Smooth muscle cell of trachea (primary cell): ENCODE measurements at places on chromosomes 11 and 22. TPM values are rescaled to one million over a fixed set of nuclear protein-coding genes. Genes with fewer than 3 reads are reported as not detected.

Gene RSF1
- 21.8 and 40.9 TPM in 2 replicates for total RNA-seq

Gene PGAP2
- 13.4 and 25.8 TPM in 2 replicates for total RNA-seq

Gene TTC28
- 31.4 and 40.0 TPM in 2 replicates for total RNA-seq

Gene NXPE1
- total RNA-seq = not detected in 2 replicates

Gene SGSM1
- not detected in 2 replicates for total RNA-seq

Gene MAML2
- 10.6 and 11.3 TPM in 2 replicates for total RNA-seq

Gene GAB4
- total RNA-seq = not detected in 2 replicates

Gene PANX2
- 0.17 and 0.29 TPM in 2 replicates for total RNA-seq

Gene LINC01488
- not detected in 2 replicates for total RNA-seq

Gene GAL
- total RNA-seq = 2.0 and 4.8 TPM in 2 replicates

Gene MIAT
- 1.3 and 1.9 TPM in 2 replicates for total RNA-seq

Gene CRYBA4
- total RNA-seq = not detected in 2 replicates

Gene TOM1
- 26.2 and 62.9 TPM in 2 replicates for total RNA-seq

Gene APOA5
- total RNA-seq = not detected in 2 replicates

Gene KCNJ1
- under 0.01 and 0.17 TPM in 2 replicates for total RNA-seq

Gene WDR74
- total RNA-seq = 26.3 and 48.0 TPM in 2 replicates

Gene TSPAN18
- total RNA-seq = not detected in 2 replicates

Gene TRIM51
- not detected in 2 replicates for total RNA-seq

Gene TRPM5
- not detected in 2 replicates for total RNA-seq

Gene FIBIN
- total RNA-seq = 25.6 and 50.4 TPM in 2 replicates

Gene ABTB2
- total RNA-seq = 4.5 and 9.6 TPM in 2 replicates

Gene KCNK4
- total RNA-seq = 0.17 TPM in 1 of 2 replicates, not detected in the other

Gene CDCA5
- total RNA-seq = 1.2 and 9.7 TPM in 2 replicates

Gene MFRP
- under 0.01 TPM in 2 replicates for total RNA-seq

Gene ZNF215
- total RNA-seq = 2.3 and 6.5 TPM in 2 replicates

Gene F2
- 0.17 TPM in 1 of 2 replicates, not detected in the other for total RNA-seq

Gene ELF5
- not detected in 2 replicates for total RNA-seq

Gene FXYD6
- 0.66 and 2.8 TPM in 2 replicates for total RNA-seq
